ENCODE measurements at places on chromosomes 5 and 9.

GRCh38 chr5:2130361-2130760, 247.6 kb upstream of the IRX4 start:
- no peak for DNase-seq

GRCh38 chr5:124740071-124740470, 6.4 kb downstream of the ZNF608 start:
- no peak for DNase-seq

DNA sequence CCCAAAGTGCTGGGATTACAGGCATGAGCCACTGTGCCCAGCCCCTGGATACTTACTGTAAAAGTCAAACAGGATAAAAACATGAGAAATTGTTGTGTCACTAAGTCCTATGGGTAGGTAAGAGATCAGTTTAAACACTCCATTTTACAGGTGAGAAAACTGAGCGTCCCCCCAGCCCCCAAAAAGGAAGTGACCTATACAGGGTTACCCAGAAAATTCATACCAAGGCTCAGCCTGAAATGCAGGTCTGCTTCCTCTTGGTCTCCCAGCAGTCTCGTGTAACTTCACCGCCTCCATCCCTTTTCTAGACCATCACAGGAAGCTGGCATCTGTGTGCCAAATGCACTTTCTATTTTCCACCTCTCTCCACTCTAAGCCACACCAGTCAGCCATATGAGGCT, 57.2 kb downstream of the TMOD1 start:
- no peak for DNase-seq

DNA sequence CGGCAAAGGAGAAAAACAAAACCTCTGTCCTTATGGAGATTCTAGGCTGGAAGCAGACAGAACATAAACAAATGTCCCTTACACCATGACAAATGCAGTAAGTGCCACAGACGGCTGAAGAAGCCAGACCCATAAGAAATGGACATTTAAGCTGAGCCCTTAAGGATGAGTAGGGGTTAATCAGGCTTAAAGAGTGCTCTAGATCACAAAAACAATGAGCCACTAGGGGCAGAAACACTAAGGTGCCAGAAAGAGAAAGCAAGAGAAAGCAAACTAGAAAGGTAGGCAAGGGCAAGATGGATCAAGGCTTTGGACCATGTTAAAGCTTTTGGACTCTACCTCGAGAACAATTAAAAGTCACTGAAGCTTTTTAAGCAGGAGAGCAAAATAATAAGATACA, 326.9 kb upstream of the WWC1 start:
- DNase-seq = no peak

GRCh38 chr5:62692946-62693713, 114.5 kb downstream of the LRRC70 start:
- no peak for DNase-seq

- no peak for DNase-seq
Observed at GRCh38 chr5:92544036-92544435, 1037.0 kb downstream of the NR2F1-AS1 start.

- no peak for DNase-seq
Observed at GRCh38 chr5:38932854-38933408, 87.1 kb downstream of the OSMR start.

DNA sequence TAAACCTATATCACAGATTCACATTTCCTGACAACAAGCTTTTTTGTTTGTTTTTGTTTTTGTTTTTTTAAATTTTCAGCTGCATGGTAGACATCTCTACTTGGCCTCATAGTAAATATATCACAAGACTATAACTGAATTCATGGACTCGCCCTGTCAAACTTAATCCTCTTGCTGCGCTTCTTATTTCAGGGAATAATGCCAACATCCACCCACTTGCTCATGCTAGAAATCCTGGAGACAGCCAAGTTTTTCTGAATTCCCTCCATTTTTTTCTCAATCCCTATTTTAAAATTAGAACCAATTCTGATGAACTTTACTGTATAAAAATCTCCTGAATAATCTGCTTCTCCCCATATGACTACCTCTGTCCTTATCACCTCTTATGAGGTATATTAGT, 283.6 kb upstream of the RPS23 start:
- no peak for DNase-seq

GRCh38 chr5:54883374-54884194, 101.8 kb downstream of the ESM1 start:
- peak; percentile 74 for DNase-seq

DNA sequence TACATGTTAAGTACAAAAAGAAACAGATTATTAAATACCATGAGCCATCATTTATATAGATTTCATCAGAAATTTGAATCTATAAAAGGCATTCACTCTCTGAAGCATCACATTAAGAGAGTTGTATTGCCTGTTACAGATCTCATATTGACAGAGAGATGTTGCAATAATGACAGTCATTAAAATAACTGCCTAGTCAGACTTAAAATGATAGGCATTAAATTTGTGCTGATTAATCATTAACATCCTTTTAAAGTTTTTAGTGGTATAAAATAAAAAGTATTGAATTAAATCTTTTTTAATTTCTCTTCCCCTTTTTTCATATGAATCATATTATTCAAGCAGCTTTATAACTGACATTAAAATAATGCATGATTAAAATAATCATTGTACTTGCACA, 404.9 kb upstream of the FAM174A start:
- no peak for DNase-seq

GRCh38 chr5:6718718-6719117, 5.5 kb downstream of the TENT4A start:
- DNase-seq = no peak

- DNase-seq = no peak
Observed at GRCh38 chr9:120397453-120397852, 182.5 kb downstream of the CDK5RAP2 start.

DNA sequence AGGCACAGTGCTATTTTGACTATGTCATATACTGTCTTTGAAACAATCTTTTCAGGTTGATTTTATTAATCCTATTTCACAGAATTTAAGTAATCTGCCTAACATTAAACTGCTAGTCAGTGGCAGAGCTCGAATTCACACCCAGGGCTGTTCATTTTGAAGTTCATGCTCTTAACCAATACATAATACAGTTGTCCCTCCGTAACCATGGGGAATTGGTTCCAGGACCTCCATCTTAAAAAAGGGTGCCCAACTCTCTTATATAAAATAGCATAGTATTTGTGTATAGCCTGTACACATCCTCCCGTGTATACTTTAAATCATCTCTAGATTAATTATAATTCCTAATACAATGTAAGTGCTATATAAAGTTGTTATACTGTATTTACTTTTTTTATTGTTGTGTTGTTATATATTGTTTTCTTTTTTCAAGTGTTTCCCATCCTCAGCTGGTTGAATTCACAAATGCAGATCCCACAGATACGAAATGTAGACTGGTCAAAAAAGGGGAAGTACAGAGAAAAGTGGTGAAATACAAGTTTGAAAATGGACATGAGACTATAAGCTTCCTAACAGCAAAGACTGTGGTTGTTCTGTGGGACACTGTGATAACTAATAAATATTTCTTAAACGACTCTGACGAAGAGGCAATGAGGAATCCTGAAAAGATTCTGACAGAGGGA, 18.3 kb downstream of the RFX3 start:
- no peak for DNase-seq

DNA sequence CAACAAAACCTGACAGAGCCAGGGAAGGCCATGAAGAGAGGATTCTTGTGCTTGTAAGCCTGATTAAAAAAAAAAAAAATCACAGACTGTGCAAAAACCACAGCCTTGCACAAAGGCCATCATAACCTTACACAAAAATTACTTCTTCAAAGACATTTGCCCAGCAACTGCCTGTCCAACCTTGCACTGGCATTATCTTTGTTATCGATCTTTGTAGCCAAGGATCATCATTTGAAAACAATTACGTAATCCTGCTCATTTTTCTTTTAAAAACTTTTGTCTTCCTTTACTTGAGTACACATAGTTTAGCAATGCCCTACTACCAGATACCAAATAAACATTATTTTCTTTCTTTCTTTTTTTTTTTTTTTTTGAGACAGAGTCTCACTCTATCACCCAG, 125.1 kb downstream of the TEX10 start:
- DNase-seq = no peak

DNA sequence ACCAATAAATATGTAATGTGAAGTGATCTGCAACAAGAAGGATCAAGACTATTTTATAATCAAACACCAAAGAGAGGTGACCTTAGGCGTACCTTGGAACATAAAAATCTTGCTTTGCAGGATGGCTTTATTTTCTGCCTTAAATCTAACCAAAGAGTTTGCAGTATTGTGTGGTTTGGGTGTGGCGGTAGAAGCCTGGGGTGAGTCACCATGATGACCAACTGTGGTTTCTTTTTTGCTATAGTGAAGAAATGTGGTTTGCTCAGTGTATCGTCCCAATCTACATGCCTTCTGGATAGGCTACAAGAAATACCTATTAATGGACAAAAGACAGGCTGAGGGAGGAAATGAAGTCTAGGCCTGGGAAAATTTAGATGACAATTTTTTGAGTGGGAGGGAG, 5.1 kb upstream of the CAST start:
- no peak for DNase-seq

- DNase-seq = peak; percentile 95
Observed at GRCh38 chr5:175696139-175696854, 38.4 kb downstream of the HRH2 start.

GRCh38 chr5:57989378-57989777, 470.5 kb downstream of the PLK2 start:
- no peak for DNase-seq

GRCh38 chr5:17891881-17892280, 257.6 kb downstream of the TAF11L14 start:
- DNase-seq = no peak

GRCh38 chr5:35860686-35861085, 4.0 kb downstream of the IL7R start:
- no peak for DNase-seq

DNA sequence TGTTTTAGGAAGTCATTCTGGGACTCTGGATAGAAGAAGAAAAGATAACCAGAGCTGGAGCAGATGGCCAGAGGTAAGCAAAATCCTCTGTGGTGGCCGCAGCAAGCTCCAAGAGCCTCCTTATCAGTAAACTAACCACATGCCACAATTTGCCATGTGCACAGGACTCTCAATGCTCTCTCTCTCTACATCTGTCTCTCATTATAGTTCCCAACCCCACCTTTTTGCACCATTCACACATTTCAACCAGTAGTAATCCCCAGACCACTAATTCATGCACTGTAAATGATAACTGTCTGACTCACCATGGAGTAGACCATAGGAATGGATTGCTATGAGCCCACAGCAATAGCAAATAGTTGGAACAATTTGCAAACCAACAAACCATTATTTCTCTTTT, 526.1 kb downstream of the TLR4 start:
- no peak for DNase-seq

DNA sequence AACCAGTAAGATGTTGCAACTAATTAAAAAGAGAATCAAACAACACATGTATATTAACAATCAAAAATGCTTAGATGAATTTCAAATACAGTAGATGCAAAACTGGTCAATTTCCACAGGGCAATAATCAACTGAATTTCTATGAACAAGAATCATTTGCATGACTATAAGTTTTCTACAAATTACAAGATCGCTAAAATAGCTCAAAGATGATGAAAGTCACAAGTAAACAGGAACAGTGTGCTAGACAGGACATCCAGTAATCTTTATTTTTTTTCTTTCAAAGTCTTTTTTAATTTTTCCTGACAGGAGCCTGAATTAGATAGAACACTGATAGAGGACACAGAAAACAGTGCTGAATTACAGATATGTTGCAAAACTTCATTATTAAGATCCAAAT, 608.2 kb upstream of the DAB2 start:
- DNase-seq = no peak

- DNase-seq = no peak
Observed at GRCh38 chr5:1889321-1890065, 6.8 kb upstream of the IRX4 start.

DNA sequence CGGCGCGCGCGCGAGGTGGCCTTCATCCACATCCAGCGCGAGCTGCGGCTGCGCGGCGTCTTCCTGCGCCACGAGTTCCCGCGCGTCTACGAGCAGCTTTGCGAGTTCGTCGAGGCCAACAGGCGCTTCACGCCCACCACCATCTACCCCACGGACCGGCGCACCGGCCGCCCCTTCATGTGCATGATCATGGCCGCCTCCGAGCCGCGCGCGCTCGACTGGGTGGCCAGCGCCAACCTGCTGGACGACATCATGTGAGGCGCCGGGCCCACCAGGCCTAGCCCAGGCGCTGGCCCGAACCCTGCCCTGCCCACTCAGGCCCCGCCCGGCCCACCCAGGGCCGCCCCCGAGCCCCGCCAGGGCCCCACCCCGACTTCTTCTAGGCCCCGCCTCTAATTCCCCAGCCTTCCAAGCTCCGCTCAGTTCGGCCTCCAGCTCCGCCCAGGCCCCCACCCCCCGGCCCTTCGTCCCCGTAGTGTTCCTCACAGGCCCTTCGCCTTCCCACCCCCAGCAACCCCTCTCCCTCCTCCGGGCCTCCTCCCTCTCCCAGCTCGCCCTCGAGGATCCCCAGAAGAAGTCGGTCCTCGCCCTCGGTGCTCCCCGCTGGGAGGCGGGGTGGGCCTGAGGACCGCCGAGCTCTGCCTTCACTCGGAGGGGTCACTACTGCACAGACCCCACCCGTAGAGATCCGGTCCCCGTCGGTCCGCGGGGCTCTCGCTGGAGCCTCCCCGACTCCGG, 2.0 kb upstream of the PHPT1 start:
- peak; percentile 78 for DNase-seq

- DNase-seq = no peak
Observed at GRCh38 chr5:13218518-13218917, 726.0 kb downstream of the DNAH5 start.

- DNase-seq = no peak
Observed at GRCh38 chr5:34487159-34487879, 168.8 kb upstream of the RAI14 start.

DNA sequence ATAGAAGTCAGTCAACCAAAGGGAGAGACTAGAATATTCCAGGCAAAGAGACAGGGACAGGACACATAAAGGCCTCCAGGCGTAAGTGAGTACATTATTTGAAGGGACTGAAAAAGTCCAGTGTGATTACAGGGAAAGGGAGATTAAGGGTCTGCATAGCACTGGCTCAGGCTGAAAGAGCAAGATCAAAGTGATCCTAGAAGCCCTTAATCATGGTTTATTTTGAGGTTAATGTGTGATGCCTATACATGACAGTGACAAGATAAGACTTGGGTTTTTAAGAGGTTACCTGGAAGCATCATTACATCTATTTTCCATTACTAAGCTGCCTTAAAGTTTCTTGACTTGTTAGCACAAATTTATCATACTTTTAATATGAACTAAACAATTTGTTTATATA, 25.8 kb downstream of the LMBRD2 start:
- no peak for DNase-seq

- no peak for DNase-seq
Observed at GRCh38 chr5:107554776-107555424, 115.8 kb downstream of the EFNA5 start.
